Activated naive CD4-positive, alpha-beta T cell treated with anti-CD3 and anti-CD28 coated beads, Interleukin-2, amount 50 U/mL, for 16 hours (primary cell): ENCODE measurements at places on chromosomes 11 and 22.
A peak's percentile ranks its signal among the peaks of the same experiment; 100 is the strongest.

DNA sequence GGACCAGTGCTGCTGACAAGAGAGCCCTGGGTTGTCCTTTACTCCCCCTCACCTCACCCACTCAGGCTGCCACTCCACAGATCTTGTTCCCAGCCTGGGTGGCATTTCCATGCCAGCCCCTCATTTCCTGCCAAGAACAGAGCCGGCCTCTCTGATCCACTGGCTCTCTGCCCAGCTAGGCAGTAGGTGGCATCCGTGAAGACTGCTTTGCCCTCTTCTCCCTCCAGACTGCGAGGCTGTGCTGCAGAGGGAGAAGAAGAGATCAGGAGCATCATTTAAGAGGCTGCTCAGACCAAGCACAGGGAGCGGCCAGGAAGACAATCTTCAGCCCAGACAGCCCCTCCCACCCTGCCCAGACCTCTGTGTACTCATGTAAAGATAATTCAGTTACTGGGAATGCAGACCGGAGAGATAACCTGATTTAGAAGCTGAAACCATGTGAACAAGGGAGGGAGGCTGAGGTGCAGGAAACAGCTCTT lies 126.9 kb upstream of the NCAM1 start:
- no peak for DNase-seq

DNA sequence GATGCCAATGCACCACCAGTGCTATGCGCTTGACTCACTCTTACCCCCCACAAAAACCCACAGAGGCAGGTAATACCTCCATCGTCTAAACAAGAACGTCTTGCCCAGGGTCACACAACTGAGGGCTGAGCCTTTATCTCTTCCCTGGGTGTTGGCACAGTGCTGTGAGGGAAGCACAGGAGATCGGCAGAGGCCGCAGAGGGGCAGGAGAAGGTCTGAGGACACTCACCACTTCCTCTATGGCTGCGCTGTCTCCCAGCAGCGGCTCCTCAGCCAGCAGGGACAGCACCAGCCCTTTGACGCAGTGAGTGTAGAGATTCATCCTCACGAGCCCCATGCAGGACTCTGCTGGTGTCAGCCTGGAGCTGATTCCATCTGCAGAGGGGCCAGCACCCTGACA lies 19.9 kb downstream of the HPS4 start:
- DNase-seq: no peak

DNA sequence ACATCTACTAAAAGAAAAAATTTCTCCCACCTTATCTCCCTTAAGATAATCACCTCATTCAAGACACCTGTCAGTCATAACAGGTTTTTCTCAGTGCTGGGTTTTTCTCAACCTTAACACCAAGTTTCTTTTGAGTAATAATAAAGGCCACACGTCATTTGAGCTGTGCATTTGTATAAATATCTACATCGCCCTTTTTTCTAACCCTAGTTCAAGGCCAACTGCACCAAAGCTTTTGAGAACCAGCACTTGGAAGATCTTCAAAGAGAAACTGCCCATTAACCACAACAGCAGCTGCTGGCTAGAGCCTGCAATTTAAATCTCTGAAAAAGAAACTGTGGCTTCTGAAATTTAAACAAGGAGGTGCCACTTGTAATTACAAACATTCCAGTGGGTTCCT lies 6.9 kb downstream of the CADM1 start:
- no peak for DNase-seq

DNA sequence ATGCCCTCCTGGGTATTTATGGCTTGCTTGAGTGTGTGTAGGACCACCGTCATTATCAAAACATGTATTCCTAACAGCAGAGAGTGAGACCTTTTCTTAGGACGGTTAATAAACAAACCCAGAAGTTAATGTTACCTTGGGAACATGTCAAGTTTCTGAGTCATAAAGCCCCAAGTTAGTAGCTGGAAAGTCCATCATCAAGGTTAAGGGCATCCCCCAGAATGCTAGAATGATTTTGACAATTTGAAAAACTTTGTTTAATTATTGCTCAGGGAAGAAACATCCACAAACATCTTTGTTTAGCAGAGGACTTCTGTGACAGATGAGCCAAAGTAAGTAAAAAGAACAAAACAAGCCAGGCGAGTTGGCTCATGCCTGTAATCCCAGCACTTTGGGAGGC lies 20.0 kb downstream of the CAVIN3 start:
- DNase-seq: no peak

GRCh38 chr22:19197997-19198865 lies 19.7 kb upstream of the SLC25A1 start:
- DNase-seq: no peak

GRCh38 chr11:63622323-63622722 lies 8.1 kb upstream of the PLAAT3 start:
- no peak for DNase-seq

GRCh38 chr11:75536786-75537641 lies 11.3 kb upstream of the GDPD5 start:
- DNase-seq: no peak

DNA sequence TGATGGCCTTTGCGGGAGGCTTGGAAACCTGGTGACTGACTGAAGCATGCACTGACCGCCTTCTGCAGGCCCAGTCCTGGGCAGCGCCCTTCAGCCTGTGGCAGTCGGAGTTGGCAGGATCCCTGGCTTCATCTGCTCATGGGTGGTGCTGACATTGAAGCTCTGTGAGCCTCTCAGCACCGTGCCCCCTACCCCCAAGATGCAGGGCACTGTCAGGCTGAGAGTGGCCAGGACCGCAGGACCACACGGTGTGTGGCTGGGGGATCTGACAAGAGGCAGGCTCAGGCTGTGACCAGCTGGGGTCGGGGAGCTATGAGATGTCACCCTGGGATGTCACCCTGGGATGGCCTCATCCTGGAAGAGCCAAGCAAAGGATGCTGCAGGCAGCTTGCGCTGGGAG lies 32.7 kb downstream of the TBC1D22A start:
- no peak for DNase-seq

- no peak for DNase-seq
These were observed 21.5 kb downstream of the FADS3 start for GRCh38 chr11:61869708-61870451.

DNA sequence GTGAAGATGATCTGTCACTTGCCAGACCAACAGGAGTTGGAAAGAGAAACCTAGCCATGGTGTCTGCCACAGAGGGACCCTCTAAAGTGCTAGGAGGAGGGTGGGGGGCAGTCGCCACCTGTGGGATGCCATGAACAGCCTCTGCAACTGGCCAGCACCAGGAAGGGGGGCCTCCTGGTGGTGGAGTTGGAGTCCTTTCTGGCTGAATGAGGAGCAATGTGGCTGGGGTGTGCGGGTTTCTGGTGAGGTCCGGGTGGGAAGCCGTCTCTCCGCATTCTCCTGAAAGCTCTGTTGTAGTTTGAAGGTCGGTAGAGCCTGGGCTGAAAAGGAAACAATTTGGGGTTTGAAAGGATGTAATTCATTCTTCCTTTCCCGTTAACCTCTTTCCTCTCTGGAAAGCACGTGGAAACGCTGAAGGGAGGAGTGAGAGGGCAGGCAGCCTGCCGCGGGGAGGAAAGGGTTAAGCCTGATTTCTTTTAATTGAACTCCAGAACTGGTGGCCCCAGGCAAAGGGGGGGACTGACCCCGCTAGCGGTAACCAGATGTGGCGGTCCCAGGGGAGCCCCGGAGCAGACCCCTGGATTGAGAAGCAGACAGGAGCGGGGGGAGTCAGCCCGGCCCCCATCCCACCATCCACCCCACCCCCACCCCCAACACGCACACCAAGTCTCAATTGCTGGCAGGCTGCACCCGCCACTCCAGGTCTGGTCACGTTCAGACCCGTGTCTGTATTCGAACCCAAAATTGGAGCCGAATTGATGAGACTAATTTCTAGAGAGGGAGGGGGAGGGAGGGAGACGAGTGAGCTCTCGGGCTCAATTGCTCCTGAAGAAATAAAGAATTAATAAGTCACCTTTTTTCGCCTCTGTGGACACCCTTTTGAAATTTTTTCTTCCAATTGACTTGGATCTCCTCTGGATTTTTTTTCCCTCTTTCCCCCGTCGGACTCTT lies 1.8 kb upstream of the FLI1 start:
- no peak for DNase-seq

DNA sequence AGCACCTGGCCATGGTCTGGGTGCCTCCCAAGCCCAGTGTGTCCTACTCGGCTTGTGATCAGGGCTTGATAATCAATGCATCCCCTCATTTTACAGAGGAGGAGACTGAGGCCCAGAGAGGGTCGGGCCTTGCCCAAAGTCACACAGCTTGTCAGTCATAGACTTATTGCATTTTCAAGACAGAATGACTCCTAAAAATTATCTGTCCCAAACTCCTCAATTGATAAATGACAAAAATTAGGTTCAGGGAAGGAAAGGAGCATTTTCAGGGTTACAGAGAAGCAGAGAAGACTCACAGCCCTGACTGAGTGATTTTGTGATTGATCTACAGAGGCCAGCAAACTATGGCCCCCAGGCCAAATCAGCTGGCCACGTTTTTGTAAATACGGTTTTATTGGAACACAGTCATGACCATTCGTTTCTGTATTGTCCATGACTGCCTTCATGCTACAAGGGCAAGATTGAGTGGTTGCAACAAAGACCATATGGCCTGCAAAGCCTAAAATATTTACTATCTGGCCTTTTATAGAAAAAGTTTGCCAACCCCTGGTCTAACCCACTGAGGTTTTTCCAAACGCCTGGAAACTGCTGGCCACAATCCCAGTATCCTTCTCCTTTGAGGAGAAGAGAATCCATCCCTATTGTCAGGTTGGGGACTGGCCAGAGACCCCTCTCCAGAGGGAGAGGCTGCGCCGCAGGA lies 35.1 kb upstream of the NAV2 start:
- DNase-seq: no peak

- no peak for DNase-seq
These were observed 297.7 kb upstream of the FAT3 start for GRCh38 chr11:91926965-91927364.

DNA sequence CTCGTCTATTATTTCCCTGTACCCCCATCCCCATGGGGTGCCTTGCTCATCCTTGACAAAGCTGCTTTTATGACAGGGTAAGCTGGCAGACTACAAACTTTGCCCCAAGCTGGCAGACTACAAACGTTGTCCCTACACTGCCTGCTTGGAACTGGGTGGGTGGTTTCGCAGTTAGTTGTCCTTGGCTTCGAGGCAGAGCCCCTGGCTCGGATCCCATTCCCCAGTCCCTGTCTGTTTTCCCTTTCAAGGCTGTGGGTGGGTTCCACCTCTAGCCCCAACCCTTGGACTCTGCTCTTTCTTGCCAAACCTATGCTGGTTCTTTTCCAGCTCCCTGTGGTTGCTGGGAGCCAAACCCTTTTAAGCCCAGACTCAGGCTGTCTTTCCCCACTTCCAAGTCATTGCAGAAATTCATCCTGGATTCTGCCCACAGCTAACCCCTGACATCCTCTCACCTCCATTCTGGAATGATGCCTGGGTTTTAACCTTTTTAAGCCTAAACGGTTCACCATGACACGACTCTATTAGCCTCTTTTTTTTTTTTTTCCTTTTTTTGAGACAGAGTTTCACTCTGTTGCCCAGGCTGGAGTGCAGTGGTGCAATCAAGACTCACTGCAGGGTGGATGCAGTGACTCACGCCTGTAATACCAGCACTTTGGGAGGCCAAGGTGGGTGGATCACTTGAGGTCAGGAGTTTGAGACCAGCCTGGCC lies 9.2 kb upstream of the RBM14 start:
- no peak for DNase-seq

DNA sequence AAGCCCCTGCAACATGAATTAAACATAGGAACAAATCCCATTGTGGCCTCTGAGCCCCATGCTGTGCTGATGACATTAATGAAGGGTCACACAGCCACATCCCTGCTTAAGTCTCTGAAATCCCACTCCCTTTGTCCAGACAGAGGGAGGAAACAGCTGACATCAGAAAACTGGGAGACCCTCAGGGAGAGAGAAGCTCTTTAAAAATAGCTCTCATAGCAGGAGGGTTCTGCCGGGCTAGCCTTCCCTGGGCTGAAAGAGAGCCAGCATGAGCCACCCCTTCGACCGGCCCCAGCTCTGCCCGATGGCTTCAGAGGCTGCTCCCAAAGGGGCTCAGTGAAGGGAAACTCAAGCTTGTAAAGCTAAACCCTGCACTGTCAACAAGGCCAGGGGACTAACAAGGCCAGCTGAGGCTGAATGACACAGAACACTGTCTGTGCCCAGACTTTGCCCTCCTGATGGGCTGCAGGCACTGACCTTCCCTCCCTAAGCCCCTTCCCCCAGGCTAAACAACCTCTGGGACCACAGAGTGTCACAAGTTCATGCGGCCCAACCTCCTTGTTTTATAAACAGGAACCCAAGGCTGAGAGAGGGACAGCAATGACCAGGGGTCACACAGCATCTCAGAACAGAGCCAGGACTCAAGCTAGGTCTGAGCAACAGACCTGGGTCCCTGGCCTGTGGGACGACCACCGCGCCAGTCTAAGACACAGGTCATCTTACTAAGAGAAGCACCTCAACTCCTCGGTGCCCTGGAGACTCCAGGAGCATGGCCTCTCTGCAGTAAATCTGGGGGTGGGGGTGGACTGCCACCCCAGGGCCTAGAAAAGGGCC lies 163.8 kb downstream of the CHST1 start:
- DNase-seq: no peak

- no peak for DNase-seq
These were observed 219.8 kb downstream of the ETS1 start for GRCh38 chr11:128367573-128367972.

DNA sequence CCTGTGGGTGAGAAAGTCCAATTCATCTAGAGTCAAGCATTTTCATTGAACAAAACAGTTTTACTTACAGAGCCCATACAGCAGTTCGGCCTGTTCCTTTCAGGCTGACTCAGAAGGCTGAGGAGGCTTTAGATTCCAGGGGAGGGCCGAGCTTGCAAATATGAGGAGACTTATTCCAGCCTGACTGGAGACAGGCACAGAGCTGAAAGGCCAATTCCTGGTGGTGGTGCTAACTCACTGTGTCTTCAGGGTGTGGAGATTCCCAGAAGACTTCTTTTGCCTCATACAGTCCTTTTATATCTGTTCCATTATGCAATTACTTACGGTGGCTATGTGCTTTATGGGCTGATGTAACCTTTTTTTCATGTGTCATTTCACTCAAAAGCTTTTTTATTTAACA lies at the start of gene OR51E2:
Gene OR51E2, minus strand, starts transcription at position 269 of the 400 bp plus-strand sequence. CDS start 15,142 bp downstream, outside the sequence.
- DNase-seq: no peak

- DNase-seq: no peak
These were observed 12.2 kb upstream of the SMPD1 start for GRCh38 chr11:6377902-6378639.

- DNase-seq: no peak
These were observed 33.3 kb downstream of the MICAL2 start for GRCh38 chr11:12143461-12144258.

GRCh38 chr11:103091064-103091800 lies 728 bp downstream of the DCUN1D5 start:
- DNase-seq: peak; percentile 67
